ENCODE measurements at places on chromosomes 7 and 10.

GRCh38 chr10:84331091-84331490, 2.7 kb downstream of the CCSER2 start:
- DNase-seq = no peak

DNA sequence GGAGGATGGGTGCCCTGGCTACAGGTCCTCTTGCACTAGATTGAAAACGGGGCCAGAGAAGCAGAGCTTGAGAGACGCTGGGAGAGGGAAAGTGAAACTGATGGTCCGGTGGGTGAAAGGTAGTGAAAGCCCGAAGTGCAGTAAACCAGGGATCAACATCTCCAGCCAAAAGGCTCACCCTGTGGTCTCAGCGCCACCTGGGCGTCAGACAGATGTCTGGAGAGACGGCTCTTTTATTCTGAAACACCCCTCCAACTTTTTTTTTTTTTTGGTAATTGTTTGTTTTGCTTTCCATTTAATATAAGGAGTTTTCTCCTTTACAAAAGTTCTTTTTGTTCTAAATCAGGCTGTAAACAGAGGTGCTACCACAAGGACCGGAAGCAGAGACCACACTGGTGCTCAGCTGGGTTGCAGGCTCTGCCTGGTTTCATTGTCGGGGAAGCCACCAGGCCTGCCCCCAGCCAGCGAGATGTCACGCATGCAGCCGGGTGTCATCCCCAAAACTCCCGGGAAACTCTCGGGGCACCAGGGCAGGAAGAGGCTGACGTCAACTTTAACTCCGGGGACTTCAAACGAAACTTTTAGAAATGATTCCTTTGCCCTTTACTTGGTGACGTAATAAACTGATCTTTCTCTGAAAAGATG, 11.2 kb downstream of the IL2RA start:
- peak; percentile 3 for DNase-seq

DNA sequence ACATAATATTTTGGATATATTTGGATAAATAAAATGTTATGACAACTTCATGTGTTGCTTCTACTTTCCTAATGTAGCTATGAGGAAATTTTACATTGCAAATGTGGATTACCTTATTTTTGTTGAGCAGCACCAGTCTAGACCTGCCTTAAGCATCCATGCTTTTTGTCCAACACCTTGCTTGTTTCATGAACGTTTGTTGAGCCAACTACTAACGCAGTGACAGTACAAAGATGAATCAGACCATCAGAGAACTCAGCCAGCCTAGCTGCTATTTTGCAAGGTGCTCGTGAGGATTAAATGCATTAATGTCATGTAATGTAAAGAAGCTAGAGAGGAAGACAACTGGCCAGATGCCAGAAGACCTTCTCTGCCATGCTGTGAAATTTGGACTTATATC, 1.1 kb upstream of the ZC3HAV1L start:
- DNase-seq = no peak

DNA sequence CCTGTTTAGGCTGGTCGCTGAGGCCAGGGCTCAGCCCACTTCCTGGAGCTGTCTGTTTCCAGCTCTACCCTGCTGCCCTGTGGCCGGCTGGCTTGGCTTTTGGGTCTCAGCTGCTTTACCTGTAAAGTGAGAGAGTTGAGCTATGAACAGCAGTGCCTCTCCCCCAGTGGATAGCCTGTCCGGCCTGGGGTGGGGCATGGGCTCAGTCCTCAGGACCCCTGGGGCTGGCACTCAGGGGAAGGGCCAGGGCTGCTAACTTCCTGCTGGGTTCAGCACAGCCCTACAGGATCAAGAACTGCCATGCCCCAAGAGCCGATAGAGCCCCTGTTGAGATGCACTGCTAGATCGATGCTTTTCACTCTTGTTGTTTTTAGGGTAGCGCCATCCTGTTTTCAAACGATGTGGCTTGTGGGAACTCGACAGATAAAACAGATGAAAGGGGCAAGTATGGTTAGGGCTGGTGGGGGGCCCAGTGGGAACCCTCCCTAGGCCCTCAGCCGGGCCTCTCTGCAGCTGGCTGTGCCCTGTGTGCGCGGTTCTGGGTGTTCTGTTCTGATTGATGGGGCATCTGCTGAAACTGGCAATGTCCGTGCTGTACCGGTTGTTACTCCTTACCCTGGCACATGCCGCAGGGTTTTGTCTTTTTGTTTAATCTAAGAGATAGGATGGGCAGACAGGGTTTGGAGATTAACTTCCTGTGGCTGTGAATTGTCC, 10.0 kb upstream of the SFRP5 start:
- DNase-seq = no peak

- no peak for DNase-seq
Observed at GRCh38 chr7:131924857-131925256, 368.4 kb upstream of the PODXL start.
